ENCODE measurements at places on chromosomes 2 and 18. TPM values are rescaled to one million over a fixed set of nuclear protein-coding genes. Genes with fewer than 3 reads are reported as not detected.

GRCh38 chr2:20224716-20225293 lies at the start of gene SDC1:
TSS of gene SDC1 (minus strand) at chr2:20225130. CDS start at chr2:20224867, 263 bp downstream.
- H3K4me3 ChIP-seq: peak within 1 kb of the TSS; percentile 60
- peaks cover 3% of the 10 kb centered on the region for H3K36me3 ChIP-seq
- no peak for DNase-seq
- H3K4me1 ChIP-seq: peaks cover 25% of the 10 kb centered on the region

The ENOSF1 gene
- 42.0 TPM for polyA plus RNA-seq

GRCh38 chr2:68448671-68449653 lies 18.1 kb downstream of the FBXO48 start:
- H3K36me3 ChIP-seq: no peaks in the 10 kb centered on the region
- no peak overlapping the region for H3K4me3 ChIP-seq
- no peaks in the 10 kb centered on the region for H3K27me3 ChIP-seq
- H3K27ac ChIP-seq: no peak overlapping the region
- DNase-seq: peak; percentile 20

The ILKAP gene
- polyA plus RNA-seq: 65.8 TPM

- H3K4me1 ChIP-seq: no peaks in the 10 kb centered on the region
- no peaks in the 10 kb centered on the region for H3K27me3 ChIP-seq
- no peak for DNase-seq
- no peak overlapping the region for H3K27ac ChIP-seq
- H3K36me3 ChIP-seq: no peaks in the 10 kb centered on the region
- H3K4me3 ChIP-seq: no peak overlapping the region
Measured at GRCh38 chr2:177328056-177328455, 63.5 kb upstream of the NFE2L2 start.

- H3K36me3 ChIP-seq: no peaks in the 10 kb centered on the region
- H3K4me1 ChIP-seq: no peaks in the 10 kb centered on the region
- no peaks in the 10 kb centered on the region for H3K27me3 ChIP-seq
- DNase-seq: no peak
Measured at GRCh38 chr18:26792661-26793060, 72.8 kb downstream of the AQP4 start.

DNA sequence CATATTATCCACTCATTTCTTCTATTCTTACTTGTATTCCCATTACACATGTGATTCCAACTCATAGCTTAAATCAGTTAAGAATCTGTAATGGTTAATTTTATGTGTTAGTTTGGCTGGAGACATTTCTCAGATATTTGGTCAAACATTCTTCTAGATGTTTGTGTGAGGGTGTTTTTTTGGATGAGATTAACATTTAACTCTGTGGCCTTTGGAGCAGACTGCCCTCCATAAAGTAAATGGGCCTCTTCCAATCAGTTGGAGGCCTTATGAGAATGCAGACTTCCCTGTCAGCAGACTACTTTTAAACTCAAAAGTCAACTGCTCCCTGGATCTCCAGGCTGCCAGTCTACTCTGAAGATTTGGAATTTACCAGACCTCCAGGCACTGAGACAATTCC lies 976.8 kb upstream of the ACVR2A start:
- DNase-seq: no peak
- H3K27ac ChIP-seq: no peak overlapping the region
- H3K4me1 ChIP-seq: no peaks in the 10 kb centered on the region
- no peak overlapping the region for H3K4me3 ChIP-seq

- no peak for DNase-seq
- no peaks in the 10 kb centered on the region for H3K27me3 ChIP-seq
- no peak overlapping the region for H3K27ac ChIP-seq
- no peaks in the 10 kb centered on the region for H3K4me1 ChIP-seq
Measured at GRCh38 chr2:197322724-197323720, 12.4 kb upstream of the ANKRD44 start.

DNA sequence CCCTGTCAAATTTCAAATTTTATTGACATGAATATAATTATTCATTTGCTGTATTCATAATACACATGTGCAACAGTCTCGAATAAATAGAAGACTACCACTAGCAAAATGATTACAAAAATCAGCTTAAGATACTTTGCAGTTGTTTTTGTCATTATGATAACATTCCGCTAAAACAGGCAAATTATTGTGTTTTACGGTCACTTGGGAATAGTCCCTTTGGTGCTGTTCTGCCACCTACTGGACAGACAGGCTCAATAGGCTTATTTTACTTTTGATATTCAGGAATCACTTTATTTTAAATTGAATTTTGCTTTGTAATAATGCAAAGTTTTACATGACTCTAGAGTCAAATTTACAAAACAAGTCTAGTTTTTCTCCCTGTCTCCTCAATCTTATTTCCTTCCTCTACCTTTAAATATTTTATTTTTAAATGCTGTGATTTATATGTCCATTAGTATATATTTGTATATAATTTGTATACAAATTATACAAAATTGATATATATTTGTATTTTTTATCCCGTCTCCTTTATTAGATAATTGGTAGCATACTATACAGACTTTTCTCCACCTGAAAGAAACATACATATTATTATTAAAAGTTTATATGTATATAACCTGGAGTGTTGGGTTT lies 456.3 kb downstream of the DLGAP1 start:
- H3K4me1 ChIP-seq: no peaks in the 10 kb centered on the region
- no peaks in the 10 kb centered on the region for H3K36me3 ChIP-seq
- no peak overlapping the region for H3K4me3 ChIP-seq

DNA sequence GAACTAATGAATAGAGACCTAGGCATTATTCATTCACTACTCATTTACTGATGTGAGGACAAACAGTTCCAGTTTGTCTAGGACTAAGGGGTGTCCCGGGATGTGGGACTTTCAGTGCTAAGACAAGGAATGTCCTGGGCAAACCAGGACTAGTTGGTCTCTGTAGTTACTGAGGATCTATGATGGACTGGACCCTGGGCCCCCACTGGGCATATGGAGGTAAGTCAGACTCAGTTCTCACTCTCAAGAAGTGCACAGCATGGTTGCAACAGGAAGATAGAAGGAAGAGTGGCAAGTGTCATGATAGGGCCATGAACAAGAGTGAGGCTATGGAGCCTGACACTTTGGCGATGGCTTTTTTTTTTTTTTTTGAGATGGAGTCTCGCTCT lies 128.2 kb downstream of the MYCN start:
- no peak overlapping the region for H3K4me3 ChIP-seq
- peaks cover 19% of the 10 kb centered on the region for H3K4me1 ChIP-seq
- no peaks in the 10 kb centered on the region for H3K36me3 ChIP-seq
- H3K27me3 ChIP-seq: no peaks in the 10 kb centered on the region
- DNase-seq: no peak
- H3K27ac ChIP-seq: no peak overlapping the region
